Posterior vena cava (tissue), 2 donors: ENCODE measurements at places on chromosomes 4 and X. TPM values are rescaled to one million over a fixed set of nuclear protein-coding genes. Genes with fewer than 3 reads are reported as not detected.

GRCh38 chrX:19569121-19569805 lies 54.0 kb upstream of the MAP3K15 start:
- DNase-seq = no peak

SH3TC1 gene
- total RNA-seq = 45.1 TPM

GPR82 gene
- total RNA-seq = 0.37 TPM

DMP1 gene
- not detected for total RNA-seq

DNA sequence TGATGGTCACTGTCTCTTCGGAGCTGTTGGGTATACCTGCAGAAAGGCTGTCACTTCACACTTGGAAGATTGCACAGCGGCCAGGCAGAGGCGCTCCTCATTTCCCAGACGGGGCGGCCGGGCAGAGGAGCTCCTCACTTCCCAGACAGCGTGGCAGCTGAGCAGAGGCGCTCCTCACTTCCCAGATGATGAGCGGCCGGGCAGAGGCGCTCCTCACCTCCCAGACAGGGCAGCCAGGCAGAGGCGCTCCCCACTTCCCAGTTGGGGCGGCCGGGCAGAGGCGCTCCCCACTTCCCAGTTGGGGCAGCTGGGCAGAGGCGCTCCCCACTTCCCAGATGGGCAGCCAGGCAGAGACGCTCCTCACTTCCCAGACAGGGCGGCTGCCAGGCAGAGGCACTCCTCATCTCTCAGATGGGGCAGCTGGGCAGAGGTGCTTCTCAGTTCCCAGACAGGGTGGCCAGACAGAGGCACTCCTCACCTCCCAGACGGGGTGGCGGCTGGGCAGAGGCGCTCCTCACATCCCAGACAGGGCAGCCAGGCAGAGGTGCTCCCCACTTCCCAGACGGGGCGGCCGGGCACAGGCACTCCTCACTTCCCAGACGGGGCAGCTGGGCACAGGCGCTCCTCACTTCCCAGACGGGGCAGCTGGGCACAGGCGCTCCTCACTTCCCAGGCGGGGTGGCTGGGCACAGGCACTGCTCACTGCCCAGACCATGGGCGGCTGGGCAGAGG lies 18.8 kb downstream of the PABPC1L2B start:
- DNase-seq = peak; percentile 66
